Activated T-helper 1 cell treated with anti-CD3 and anti-CD28 coated beads, Interleukin-2, amount 50 U/mL, for 16 hours (primary cell): ENCODE measurements at places on chromosomes 1 and 21.

DNA sequence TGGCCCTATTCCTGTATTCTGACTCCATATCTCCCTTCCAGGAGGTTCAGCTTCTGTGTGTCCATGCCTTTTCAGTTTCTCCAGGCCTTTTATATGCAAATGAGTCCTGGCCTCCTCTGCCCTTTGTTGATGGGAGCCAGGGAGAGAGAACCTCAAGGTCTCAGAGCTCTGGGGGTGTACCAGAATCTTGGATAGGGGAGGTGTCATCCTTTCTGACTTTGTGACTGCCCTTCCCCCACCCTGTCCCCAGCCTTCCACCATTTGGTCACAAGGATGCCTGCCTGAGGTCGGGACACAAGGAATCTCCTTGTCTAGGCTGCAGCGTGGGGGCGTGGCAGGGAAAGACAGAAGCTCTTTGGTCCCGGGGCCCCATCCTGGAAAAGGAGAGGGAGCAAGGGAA lies 18.6 kb downstream of the LURAP1 start:
- no peak for DNase-seq

DNA sequence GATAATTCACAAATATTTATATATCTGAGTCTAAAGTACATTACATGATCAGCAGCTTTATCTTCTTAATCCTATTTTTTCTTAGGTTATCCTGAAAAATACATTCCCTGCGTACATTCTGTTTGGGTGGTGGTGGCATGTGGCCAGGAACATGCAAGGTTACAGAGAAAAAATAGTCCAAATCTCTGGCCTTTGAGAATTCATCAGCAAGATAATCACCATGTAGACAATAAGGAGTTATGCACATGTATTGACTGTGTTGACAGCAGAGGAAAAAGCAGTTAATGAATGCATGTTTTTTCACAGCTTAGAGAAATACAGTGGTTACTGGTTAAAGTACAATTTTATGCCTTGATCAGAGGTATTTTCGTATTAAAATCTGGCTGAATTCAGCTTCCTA lies 49.0 kb downstream of the ABCA4 start:
- DNase-seq: no peak

DNA sequence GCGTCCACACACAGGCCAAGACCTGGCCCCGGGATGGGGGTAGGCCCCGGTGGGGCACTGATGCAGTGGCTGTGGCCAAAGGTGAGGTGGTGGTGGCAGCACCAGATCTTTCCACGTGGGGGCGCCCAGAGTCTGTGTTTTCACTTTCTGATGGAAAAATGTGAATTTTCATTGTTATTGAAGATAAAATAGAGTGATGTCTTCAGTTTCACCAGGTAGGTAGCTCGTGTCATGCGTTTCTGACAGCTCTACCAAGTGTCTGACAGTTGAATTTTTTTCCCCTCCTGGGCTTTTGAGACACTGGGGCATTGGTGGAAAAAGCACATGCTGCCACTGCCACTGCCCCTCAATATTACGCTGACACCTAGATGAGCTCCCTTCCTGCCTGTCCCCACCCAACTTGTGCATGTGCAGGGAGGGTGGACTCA lies 40.0 kb upstream of the MAGOH start:
- DNase-seq: peak; percentile 53

- no peak for DNase-seq
Measured at GRCh38 chr1:105243411-105243810, 1493.7 kb downstream of the AMY1C start.

- DNase-seq: no peak
Measured at GRCh38 chr1:45198185-45198584, 8.2 kb downstream of the ZSWIM5 start.

GRCh38 chr1:91585502-91585901 lies 84.9 kb downstream of the CDC7 start:
- no peak for DNase-seq

- no peak for DNase-seq
Measured at GRCh38 chr1:151653397-151653796, 41.5 kb downstream of the SNX27 start.

DNA sequence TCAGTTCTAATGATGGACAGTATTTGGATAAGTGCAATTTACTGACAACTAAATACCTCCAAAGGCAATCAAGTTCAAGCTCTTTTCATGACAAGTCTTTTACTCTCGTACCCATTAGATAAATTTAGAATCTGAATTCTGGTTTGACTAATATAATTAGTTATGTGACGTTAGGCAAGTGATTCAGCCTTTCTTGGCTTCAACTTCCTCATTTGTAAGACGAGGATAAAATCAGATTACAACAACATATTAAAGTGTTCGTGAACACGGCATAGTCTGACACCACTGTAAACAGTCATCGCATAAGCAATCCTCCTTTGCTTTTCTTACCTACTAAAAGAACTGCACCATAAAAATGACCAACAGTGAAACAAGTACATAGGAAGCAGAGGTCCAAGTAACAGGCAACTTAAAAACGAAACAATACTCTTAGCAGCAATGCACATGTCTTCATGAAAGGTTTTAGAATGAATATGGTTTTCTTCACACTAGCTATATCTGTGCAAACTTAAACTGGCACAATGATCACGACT lies 25.7 kb downstream of the COA6 start:
- DNase-seq: no peak

- DNase-seq: no peak
Measured at GRCh38 chr1:37677808-37678207, 14.5 kb upstream of the CDCA8 start.

DNA sequence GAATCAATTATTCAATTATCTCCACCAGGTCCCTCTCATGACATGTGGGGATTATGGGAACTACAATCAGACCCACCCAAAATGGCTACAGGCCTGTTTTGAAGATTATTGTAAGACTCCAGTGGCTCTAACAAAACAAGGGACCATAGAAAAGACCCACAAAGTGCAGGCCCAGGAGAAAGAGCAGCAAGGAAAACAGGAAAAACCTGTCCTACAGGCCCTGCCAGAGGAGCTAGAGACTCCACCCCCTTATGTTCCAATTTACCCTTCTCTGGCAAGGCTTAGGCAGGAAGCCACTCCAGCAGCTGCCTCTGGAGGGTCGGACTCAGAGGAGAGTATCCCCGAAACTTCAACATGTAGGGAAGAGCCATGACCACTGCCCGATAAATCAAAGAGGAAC lies 96.5 kb downstream of the LIPI start:
- DNase-seq: no peak

- DNase-seq: no peak
Measured at GRCh38 chr1:223312705-223313414, 51.1 kb downstream of the SUSD4 start.

DNA sequence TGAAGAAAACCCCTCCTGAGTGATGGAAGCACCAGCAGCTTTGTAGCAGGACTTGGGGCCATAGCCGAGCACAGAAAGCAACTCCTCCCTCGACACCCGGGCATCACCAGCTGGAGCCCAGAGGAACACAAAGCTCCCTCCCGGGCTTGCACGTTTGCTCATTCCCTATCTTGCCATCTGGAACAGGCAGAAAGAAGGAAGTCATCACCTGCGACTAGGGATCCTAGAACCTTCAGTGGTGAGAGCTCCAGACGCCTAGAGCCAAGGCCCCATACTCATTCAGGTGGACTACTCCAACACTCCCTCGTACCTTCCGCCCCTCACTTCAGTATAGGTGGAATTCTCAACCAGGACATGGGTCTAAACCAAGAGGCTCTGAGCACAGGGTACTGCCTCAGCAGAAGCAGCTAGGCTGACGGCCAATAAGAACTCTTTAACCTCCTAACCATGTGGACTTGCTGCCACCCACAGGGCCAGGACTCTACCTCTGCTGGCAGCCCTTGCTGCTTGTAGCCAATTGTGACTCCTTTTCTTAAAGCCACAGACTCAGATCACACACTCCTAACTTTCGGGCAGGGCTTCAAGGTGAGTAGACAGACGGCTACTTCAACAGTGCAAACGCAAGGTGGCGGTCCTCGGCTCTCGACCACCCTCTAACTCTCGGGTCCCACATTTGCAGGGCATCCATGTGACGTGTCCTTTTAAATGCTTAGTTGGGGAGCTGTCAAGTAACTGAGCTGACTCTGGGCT lies 65.4 kb downstream of the NPHP4 start:
- no peak for DNase-seq

GRCh38 chr1:204201348-204202040 lies 5.2 kb upstream of the KISS1 start:
- no peak for DNase-seq

- DNase-seq: no peak
Measured at GRCh38 chr1:204615881-204616280, 69.7 kb downstream of the LRRN2 start.

GRCh38 chr1:45621895-45622523 lies 1.8 kb downstream of the CCDC17 start:
- DNase-seq: no peak

DNA sequence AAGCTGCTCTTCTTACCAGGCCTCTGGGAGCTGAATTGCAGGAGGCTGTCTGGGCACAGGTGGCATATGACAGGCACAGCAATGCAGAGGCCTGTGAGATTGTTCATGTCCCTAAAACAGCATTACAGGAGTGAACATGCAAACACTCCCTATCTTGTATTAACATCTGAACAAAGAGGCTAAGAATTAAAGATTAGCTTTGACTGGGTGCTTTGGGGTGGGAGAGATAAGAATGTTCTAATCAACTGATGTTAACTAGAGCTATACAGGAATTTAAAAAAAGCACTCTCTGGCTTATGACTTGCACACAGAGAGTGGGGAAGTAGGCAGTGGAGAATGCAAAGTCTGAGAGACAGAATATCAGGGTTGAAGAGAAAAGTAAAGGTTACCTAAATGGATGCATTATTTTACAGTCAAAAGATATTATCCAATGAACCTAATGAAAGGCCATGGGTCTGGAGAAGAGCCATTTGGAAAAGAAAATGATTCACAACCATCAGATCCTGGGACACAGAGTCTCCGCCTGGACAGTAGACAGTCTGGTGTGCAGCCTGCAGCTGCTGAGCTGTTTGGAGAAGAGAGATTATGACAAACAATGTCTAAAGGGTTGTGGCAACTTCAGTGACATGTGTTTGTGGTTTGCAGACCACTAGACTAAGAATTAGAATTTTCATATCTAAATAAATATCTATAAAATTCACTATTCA lies 20.2 kb downstream of the DPT start:
- DNase-seq: no peak

DNA sequence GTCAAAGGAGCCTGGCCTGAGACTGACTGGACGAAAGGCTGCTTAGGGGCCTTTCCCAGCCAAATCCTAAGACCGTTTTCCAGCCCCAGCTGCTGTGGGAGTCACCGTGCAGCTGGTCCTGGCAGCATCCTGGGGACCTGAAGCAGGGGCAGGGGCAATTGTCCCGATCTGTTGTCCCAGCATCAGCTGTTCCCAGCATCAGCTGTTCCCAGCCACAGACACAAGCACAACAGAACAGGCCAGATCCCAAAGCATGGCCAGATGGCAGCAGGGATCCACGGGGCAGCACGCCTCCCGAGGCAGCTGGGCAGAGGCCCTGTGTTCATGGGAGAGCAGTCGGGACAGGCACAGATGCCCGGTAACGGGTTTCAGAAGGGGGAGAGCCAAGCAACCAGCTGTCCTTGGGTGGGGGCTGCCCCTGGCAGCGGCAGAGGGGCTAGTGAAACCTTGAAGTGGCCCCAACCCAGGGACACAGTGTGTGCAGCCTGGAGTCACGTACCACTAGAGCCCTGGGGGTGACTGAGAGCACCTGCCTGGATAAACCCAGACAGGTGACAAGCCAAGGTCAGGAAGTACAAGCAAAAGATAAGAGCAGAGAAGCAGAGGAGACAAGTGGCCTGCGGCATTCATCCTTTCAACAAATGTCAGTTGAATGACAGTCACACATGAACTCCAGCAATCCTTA lies 13.3 kb downstream of the CELA2B start:
- DNase-seq: no peak

- no peak for DNase-seq
Measured at GRCh38 chr21:44767834-44768831, 33.5 kb downstream of the UBE2G2 start.

- DNase-seq: no peak
Measured at GRCh38 chr1:205676597-205676996, 3.7 kb downstream of the SLC45A3 start.

DNA sequence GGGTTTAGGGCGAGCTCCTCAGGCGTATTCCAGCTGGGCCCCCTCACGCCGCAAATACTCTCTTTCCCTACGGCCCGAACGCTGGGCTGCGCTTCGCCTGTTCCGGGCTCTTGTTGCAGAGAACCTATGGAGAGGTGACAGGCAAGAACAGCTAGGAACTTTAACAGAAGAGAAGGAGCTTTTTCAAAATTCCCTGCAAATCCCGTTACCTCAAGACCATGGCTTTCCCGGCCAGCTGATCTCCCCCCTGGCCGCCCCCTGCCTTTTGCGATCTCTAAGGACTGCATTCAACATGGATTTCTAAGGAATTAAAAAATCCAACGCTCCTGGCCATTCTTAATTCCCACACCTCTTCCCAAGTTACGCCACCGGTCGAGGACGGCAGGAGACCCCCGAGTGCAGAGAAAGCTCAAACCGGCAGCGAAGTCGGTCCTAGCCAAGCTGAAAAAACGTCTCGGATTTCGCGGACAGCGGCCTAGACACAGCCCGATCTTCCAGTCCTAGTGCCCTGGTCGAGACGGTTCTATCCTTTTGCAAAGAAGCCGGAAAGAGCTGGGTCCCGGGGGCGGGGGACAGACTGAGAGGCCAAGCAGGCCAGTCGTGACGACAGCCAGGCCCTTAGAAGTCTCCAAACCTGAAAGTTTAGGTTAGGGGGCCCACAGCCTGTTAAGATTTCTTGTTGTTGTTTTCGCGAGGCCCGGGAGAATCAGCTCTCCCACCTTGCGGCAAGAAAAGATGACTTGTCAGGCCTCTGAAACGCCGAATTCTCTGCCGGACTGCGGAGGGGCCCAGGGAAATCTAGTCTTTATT lies 1.1 kb upstream of the TBX15 start:
- no peak for DNase-seq

DNA sequence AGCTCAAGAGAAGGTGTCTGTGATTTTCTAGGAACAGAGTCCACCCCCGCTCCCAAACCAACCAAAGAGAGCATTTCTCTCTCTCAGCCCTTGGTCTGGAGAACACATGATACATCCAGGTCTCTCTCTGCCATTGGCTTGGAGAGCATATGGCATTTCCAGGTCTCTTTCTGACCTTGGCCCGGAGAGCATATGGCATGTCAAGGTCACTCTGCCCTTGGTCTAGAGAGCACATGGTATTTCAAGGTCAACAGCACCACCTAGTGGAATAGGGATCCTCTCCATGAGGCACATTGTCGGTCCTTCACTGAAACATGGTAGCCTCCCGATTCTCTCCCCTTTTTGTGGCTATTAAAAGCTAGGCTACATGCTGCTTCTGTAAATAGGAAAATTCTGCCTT lies 437.7 kb upstream of the OLFM3 start:
- no peak for DNase-seq

- no peak for DNase-seq
Measured at GRCh38 chr1:11878891-11879190, 20.1 kb upstream of the NPPB start.

- DNase-seq: no peak
Measured at GRCh38 chr1:116164604-116165368, 53.6 kb downstream of the MAB21L3 start.

DNA sequence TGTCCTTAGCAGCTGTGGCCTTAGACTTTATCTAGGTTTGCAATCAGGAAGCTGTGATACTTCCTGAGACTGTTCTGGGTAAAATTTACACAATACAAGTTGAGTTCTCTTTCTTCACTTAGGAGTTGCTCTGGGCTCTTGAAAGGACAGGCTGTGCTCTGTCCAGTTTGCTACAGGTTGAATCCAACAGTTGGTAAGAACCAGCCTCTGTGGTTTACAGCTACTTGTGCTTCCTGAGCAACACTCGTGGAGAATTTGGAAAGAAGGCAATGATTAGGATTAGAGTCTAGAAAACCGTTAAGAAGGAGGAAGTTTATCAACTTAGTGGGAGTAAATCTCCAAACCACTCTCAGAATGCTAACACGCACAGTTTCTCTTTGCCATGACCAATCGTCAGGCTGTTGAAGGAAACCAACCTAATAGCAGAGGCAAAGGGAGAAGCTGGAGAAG lies 26.8 kb downstream of the GFI1 start:
- no peak for DNase-seq
